Hematopoietic multipotent progenitor cell treated with erythropoietin and hydrocortisone succinate and interleukin-3 and kit ligand, for 8 days (in vitro differentiated cells): ENCODE measurements at places on chromosomes 4 and X.

- no peak for DNase-seq
Observed at GRCh38 chr4:85408301-85408700, 66.6 kb upstream of the ARHGAP24 start.

DNA sequence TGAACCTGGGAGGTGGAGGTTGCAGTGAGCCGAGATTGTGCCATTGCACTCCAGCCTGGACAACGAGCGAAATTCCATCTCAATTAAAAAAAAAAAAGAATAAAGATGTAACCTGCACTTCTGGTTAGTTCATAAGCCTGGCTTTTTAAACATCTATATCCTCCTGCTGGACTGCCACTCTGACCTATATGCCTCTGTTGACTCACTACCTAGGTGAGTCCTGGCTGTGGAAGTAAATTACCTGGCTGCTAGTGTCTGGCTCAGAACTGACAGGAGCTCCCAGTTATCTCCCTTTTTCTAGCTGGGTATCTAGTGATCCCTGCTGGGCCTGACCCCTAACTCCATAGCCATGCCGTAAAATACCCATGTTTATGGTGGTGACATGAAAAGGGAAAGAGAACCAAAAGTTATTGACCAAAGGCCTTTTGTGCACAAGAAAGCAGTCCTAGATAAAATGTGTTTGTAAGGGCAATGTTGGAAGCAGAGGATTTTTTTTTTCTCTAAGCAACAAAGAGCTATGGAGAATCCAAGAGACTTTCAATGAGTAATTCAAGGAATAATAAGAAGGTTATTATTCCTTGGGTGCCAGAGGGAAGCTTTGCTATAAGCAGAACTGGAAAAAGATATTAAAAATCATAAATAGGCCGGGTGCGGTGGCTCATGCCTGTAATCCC lies 10.4 kb upstream of the G3BP2 start:
- no peak for DNase-seq

DNA sequence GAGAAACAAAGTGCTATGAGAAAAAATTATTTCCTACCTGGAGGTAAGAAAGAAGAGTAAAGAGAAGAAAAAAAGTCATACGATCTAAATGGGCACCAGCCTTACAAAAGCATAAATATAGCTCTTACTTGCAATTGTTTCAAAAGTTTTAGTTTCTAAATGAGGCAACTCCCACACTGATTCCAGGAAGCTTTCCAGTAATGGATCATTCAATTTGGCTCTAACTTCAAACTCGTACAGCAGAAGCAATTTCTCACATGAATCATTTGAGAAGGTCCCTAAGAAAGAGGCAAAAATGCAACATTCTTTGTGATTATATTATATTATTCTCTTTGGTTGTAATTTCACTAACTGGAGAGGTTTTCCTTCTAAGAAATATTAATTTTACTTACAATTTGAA lies 109.9 kb downstream of the DLG3 start:
- DNase-seq: no peak

DNA sequence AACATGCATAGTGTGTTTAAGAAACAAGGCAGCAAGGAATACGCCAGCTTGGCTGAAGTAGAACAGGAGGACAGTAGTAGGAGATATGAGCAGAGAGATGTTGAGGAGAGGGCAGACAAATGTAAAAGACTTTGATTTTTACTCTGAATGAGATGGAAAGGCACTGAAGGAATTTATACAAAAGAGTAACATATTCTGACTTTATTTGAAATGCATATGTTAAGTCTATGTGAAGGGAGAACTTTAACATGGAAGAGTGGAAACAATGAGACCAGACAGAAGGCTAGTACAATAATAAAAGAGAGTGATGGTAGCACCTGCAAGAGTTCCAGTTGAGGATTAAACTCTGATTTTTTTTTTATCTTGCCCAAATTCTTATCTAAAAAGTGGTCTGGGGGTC lies 176.2 kb upstream of the CENPE start:
- DNase-seq: no peak

- DNase-seq: peak; percentile 36
Observed at GRCh38 chr4:123167931-123168330, 228.7 kb upstream of the SPRY1 start.

DNA sequence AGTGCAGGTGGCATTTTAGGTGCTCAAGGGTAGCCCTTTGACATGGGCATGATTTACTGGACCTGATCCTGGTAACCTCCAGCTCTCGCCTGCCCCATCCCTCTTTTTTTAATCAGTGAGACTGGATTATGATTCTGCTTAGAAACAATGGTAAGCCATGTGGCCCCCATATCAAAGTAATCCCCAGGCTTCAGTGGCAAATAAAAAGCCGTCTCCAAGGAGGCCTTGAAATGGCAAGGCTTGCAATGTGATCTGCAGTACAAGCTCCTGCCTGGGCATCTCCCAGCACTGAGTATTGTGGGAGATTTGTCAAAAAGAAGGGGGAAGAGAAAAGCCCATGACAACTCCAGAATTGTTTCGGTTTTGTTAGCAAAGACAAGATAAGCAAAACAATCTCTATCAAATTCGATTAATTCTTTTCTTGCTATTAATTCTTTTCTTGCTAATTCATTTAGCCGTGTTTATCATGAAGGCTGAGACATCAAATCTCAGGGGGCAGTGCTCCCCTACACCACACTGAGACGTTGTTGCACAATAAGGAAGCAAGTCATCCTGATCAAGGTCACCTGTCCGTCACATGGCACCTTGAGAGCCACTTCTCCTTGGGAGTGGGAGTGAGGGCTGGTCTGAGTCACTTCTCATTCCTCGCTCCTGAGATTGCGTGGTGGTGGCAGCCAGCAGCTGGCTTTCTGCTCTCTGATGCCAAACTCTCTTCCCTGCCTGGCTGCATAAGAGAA lies 312.7 kb upstream of the GATB start:
- DNase-seq: no peak

- no peak for DNase-seq
Observed at GRCh38 chrX:13373431-13374187, 53.8 kb upstream of the ATXN3L start.

GRCh38 chrX:31333165-31333831 lies 261.5 kb upstream of the FTHL17 start:
- DNase-seq: no peak

- DNase-seq: no peak
Observed at GRCh38 chr4:25020236-25020635, 10.5 kb downstream of the LGI2 start.

GRCh38 chrX:105723966-105724735 lies 98.2 kb upstream of the NRK start:
- DNase-seq: no peak

DNA sequence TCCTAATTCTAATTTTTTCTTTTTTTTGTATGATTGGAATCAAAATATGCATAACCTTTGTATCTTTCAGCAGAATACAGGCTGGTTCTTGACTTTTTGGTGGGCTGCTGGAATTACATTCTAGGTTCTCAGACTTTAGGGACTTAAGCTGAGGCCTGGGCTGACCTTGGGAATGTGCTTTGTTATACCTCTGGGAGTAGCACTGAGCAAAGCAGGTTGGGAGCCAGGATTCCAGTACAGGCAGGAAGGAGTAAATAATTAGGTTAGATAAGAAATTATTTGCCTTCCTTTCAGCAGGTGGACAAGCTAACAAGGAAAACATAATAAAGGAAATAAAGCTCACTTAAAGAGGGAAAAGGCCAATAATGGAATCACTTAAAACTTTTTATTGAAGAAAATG lies 49.9 kb upstream of the SLC4A4 start:
- no peak for DNase-seq

DNA sequence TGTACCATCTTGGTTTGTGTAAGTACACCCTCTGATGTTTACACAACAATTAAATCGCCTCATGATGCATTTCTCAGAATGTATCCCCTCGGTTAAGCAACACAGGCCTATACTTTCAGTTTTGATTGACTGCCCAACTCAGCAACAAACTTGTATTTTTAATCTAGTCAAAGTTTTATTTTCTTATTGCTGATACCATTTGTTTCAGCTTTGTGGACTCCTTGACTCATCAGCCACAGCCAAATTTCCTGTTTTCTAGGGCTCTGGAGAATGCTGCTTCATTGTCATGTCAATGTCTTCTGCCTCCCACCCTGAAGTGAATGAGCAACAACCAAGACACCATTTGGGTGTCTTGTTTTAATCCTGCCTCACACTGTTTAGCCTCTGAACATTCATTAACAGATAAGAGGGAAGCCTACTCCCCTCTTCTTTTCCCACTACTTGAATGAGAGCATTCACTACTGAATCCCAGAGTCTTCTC lies 14.0 kb downstream of the BBS12 start:
- peak; percentile 34 for DNase-seq

- DNase-seq: no peak
Observed at GRCh38 chr4:20251031-20251795, 492 bp upstream of the SLIT2 start.

DNA sequence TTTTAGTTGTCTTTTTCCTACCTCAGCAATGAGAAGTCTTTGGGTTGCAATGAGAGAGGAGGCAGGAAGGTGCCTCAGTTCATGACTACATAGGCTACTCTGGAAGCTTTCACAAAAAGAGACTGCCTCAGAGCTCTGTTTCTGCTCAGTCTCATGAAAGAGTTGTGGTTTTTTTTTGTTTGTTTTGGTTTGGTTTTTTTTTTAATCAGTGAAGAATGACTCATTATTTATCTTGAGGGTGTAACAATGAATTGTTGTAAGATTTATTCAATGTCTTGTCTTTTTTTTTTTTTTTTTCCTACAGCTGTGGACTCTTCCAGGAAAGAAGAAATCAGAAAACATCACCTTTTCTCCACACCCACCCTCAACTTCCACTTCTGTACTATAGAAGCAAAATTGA lies 67.5 kb upstream of the CXCL13 start:
- no peak for DNase-seq

DNA sequence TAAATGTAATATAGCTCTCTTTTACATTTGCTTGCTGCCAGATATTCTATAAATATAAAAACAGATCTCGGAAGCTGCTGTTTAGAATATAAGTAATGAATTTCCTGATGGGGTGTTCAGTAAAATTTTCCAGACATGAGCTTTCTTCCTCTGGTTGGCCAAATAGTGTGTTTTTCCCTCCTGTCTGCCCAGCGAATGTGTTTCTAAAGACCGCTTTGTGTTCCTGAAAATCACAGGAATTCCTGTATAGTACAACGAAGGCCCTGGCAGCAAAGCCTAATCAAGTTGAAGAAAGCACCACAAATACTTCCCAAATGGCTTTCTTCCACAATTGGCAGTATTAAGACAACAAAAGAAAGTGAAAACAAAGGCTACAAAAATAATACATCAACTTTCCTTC lies 494.1 kb downstream of the INPP4B start:
- DNase-seq: no peak

DNA sequence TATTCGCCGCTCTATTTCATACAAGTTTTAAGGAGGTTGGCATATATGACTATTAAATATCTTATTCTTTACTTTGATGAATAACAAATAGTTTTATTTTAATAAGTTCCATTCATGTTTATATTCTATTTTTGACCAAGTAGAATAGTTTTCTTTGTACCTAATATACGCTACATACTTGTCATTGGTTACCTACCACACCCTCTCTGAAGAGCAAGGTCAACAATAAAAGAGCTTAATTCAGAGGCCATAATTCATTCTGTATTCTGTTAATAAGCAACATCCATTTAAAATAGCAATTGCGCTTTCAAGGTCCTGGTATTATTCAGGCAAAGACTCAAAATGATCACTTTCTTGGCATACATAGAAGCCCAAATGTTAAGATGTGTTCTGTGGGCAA lies 24.3 kb upstream of the RBPJ start:
- no peak for DNase-seq
